Activated CD4-positive, alpha-beta T cell treated with anti-CD3 and anti-CD28 coated beads, Interleukin-2, amount 50 U/mL, for 4 hours (primary cell): ENCODE measurements at places on chromosomes 13 and 19.

DNA sequence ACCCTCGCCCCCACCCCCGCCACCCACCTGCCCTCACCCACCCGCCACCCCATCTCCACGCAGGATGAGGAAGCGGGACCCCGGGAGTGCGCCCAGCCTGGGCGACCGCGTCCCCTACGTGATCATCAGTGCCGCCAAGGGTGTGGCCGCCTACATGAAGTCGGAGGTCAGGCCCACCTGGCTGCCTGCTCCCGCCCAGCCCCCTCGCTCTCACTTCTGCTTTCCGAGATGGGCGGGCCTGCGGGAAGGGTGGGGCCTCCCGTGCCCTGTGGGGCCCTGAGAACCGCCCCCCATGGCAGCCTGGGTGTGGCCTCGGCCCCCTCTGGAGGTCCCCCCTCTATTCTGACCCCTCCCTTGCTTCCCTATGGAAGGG, 3.1 kb upstream of the SPIB start:
- no peak for DNase-seq

- DNase-seq, result no peak
Measured at GRCh38 chr13:77760893-77761292, 63.4 kb downstream of the SLAIN1 start.

DNA sequence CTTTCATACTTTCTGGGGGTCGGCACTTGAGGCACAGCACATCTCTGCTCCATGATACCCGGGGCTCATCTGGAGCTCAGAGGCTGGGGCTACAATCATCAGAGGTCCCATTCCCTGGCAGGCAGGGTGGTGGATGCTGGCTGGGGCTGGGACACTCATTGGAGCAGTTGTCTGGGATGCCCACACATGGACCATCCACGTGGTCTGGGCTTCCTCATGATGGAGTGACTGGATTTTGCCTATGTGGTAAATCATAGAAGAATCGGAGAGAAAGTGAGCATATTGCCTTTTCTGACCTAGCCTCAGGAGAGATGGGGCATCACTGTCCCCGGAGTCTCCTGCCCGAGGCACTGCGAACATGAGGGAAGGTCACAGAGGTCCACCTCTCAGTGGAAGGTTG, 91.4 kb upstream of the IRS2 start:
- no peak for DNase-seq

GRCh38 chr19:50402544-50403301, 16.0 kb upstream of the SPIB start:
- no peak for DNase-seq

- DNase-seq, result no peak
Measured at GRCh38 chr13:49225223-49226042, 5.3 kb downstream of the MLNR start.

GRCh38 chr19:8686549-8686948, 12.0 kb downstream of the ACTL9 start:
- no peak for DNase-seq

DNA sequence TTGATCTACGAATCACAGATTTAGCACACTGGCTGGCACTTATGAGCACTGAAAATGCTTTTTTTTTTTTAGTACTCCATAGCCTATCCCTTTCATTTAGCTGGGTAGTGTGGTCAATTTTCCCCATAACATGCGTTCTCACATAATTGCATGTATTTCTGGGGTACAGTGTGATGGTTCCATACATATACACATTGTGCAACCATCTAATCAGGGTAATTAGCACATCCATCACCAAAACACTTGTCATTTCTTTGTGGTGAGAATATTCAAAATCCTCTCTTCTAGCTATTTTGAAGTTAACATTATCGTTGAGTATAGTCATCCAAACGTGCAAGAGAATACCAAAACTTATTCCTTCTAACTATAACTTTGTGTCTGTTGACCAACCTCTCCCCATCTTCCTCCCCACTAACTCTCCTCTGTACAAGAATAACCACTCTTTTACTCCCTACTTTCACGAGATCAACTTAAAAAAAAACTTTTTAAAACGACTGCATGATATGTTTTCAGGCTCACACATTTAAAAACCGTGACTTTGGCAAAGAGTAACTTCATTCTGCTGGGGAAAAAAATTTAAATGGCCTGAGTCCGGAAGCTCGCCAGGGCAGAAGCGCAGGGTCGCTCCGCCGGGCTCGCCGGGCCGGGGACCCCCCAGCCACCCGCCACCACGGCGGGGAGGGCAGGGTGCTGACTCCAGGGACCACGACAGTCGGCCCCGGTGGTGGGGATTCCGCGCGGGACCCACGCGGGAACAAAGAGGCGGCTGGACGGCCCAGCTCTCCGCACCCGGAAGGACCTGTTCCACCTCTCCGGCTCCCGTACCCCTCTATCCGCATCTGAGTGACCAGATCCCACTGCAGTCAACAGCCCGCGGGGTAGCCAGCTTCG, 868 bp upstream of the UBAC2 start:
- DNase-seq, result peak; percentile 16

DNA sequence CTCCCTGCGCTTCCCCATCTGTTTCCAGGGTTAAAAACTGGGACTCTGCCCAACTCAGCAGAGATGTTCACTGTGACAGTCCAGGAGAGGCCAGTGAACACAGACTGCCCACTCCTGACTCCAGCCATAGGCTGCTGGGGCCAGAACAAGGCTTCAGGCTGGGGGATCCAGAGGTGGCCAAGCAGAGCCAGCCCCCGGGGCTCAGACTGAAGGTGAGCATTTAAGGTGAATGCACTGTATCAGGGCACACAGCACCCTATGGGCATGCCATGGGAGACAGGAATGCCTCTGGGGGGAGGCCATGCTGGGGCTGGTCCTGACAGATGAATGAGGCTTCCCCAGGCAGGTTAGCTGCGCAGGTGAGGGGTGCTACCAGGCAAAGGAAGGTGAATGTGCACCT, 96.4 kb downstream of the TUBA3C start:
- DNase-seq, result no peak

DNA sequence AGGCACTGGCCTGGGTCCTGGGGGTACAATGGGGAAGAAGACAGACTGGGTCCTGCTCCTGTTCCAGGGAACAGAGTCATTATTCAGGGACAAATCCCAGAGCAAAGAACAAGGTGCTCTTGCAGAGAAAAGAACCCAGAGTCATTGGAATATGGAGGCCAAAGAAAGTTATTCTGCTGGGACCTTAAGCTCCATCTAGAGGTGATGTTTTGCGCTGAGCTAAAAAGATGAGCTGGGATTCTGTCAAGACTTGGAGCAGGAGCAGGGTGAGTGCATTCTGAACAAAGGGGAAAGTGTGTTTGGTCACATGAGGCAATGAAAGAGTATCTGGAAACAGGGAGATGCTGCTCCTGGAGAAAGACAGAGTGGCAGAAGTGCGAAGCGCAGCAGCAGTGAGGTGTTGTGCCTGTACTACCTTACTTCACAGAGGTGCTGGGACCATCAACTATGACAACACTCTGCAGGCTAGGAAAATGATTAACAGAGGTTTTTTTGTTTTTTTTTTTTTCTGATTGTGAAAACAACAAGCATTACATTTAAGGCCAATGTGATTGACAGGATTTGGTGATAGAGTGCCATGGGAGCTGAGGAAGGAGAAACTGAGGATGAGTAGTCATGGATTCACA, 95.3 kb upstream of the TNFSF11 start:
- no peak for DNase-seq

DNA sequence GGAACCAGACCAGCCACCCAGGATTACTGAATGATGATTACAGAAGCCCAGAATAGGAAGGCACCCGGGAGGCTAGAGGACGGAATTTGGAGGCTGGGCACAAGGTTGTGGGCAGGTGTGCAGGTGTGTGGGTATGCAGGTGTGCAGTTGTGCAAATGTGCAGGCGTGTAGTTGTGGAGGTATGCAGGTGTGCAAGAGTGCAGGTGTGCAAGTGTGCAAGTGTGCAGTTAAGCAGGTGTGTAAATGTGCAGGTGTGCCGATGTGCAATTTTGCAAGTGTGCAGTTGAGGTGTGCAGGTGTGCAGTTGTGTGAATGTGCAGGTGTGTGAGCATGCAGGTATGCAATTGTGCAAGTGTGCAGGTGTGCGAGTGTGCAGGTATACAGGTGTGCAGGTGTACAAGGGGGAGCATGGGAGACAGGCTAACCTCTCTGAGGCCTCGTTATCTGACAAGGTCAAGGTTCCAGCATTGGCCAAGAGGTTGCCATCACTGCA, 131.8 kb downstream of the KCTD15 start:
- no peak for DNase-seq
